CD4-positive, alpha-beta T cell treated with Interleukin-15 for 1 hour (primary cell): ENCODE measurements at places on chromosomes 7 and 10.

GRCh38 chr10:24844742-24845141 is 107.7 kb downstream of the PRTFDC1 start:
- DNase-seq, result no peak

- DNase-seq, result no peak
Measured at GRCh38 chr10:17396004-17396403, 58.4 kb downstream of the ST8SIA6 start.

GRCh38 chr10:73837072-73837471 is 25.7 kb upstream of the NDST2 start:
- no peak for DNase-seq

- DNase-seq, result no peak
Measured at GRCh38 chr10:32412499-32412853, 33.5 kb upstream of the CCDC7 start.

- no peak for DNase-seq
Measured at GRCh38 chr10:50375051-50375452, 123.7 kb upstream of the ASAH2 start.

DNA sequence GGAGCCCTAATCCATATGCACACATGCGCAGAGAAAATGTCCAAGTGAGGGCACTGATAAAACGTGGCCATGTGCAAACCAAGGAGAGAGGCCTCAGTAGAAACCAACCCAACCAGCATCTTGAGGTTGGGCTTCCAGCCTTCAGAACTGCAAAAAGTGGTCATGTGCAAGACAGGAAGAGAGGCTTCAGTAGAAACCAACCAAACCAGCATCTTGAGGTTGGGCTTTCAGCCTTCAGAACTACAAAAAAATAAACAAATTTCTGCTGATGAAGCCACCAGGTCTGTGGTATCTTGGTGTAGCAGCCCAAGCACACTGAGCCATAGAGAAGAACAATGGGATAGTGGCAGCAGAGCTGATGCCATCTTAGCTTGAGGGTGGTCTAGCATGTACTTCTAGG is 371.5 kb downstream of the CALN1 start:
- no peak for DNase-seq

DNA sequence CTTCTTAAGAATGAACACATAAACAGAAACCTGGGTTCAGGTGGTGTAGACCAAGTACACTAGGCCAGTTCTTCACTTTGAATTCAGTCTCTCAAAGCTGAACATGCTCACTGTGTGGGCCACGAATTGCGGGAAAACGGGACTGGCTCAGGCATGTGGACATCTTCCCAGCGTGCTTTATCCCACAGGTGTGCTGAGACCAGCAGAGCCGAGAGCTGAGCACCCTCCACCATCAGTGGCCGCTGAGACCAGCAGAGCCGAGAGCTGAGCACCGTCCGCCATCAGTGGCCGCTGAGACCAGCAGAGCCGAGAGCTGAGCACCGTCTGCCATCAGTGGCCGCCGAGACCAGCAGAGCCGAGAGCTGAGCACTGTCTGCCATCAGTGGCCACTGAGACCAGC is 265.4 kb downstream of the DNAJB6 start:
- no peak for DNase-seq

- peak; percentile 59 for DNase-seq
Measured at GRCh38 chr7:143299840-143300239, 11.7 kb downstream of the CASP2 start.

- no peak for DNase-seq
Measured at GRCh38 chr10:128422190-128422589, 296.0 kb upstream of the MKI67 start.
